ENCODE measurements at places on chromosomes 3 and 15. TPM values are rescaled to one million over a fixed set of nuclear protein-coding genes. Genes with fewer than 3 reads are reported as not detected.

MUSTN1 gene
- total RNA-seq, result not detected

- DNase-seq, result no peak
Observed at GRCh38 chr3:188624828-188625227, 470.9 kb downstream of the LPP start.

- no peak for DNase-seq
Observed at GRCh38 chr15:86009727-86010126, 69.9 kb upstream of the AGBL1 start.

DNA sequence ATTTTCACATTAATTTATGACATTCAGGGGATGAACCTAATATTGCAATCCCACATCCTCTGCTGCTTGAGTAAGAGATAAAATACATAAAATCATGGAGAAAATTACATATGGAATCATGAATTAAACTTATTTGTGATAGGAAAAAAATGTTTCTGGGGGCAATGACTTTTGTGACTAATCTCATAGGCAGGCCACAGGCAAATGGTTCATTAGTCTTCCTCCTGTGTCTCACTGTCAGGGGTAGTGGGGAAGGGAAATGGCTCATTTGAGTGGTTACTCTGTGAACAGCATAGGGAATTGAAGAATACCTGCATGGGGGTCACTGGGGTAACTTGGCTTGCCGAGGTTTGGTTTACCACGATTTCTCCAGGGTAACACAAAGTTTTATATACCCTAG, 72.0 kb downstream of the TFG start:
- peak; percentile 28 for DNase-seq

GRCh38 chr15:82397817-82398216, 31.8 kb upstream of the GOLGA6L9 start:
- no peak for DNase-seq

- no peak for DNase-seq
Observed at GRCh38 chr3:185965496-185965895, 27.7 kb upstream of the TRA2B start.

- no peak for DNase-seq
Observed at GRCh38 chr15:72136170-72137051, 18.2 kb downstream of the SENP8 start.

GRCh38 chr15:22888120-22888859, 49.8 kb downstream of the NIPA2 start:
- DNase-seq, result peak; percentile 98

Measured in HFFc6 (cell line).